NCI-H510A treated with DMSO at 0.1 percent for 48 hours (cell line): ENCODE measurements at places on chromosomes 1 and 21.

DNA sequence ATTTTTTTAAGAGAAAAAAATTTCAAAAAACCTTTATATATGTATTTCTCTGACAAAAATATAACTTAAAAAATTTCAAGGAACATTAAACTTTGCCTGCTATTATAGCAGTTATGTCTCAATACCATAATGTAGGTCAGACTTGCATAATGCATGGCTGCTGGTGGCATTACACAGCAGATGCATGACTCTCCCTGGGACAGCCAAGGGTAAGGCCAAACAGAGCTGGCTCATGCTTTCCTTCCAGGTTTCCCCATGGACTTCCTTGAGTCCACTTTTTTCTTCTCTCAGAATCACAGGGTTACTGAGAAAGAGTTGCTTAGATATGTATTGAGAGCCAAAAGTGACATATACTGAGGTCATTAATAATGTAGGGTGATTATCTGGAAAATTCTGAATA, 43.7 kb downstream of the RHOU start:
- DNase-seq, result no peak

DNA sequence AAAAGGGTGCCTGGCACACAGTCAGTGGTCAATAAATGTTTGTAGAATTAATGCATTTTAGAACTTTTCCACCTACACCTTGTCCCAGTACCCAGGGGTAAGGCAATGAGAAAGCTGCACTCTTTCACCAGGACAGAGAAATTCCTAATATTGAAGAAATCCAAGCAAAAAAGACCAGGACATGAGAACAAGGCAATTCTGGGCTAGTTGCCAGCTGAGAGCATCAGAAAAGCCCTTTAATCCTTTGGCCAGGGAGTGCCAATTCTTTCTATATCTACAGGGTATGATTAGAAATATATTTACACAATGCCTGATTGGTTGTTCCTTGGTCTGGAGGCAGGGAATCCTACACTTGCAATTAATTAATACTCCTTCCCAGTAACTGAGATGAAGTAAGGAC, 492.4 kb upstream of the NFIA start:
- DNase-seq, result no peak

DNA sequence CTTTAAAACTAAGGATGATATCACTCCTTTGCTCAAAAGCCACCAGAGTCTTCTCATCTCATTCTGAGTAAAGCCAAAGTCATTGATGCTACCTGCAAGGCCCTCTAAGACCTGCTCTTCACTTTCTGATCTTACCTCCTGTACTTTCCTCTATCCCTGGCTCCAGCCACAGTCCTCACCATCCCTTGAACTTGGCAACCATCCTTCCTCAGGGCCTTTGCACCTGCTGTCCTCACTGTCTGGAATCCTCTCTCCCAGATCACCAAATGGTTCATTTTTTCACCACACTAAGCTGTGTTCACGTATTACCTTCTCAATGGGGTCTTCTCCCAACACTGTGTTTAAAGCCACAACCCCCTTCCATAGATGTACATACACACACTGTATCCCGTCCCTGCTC, 4.3 kb upstream of the PHLDA3 start:
- no peak for DNase-seq

- DNase-seq, result no peak
Measured at GRCh38 chr1:82786883-82787282, 986.1 kb downstream of the ADGRL2 start.

GRCh38 chr21:41220208-41220733, 52.3 kb downstream of the BACE2 start:
- DNase-seq, result no peak

DNA sequence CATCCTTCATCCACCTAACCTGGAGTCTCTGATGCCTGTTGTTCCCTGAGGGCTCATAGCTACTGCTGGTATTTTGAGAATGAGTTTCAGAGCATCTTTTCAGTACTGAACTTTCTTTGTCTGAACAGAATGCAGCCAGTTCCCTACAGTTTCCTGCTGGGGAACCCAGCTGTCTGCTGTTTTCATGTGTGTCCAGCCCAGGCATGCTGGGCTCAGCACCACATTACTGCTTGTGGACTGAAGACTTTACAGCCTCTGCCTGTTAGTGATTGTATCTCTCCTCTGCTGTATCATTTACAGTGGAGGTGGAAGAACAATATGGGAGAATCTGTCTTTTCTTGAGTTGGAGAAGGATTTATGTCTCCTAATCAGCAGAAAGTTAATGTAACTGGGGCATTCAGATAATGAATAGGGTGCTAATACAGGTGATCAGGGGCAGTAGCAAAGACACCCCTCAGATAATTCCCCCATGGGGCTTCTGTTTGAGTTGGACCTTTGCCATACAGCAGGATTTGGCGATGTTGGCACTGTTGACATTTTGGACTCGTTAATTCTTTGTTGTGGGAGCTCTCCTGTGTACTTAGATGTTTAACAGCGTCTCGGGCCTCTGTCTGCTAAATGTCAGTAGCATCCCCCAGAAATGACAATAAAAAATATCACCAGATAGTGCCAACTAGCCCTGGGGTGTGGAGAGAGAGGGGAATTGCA, 207.7 kb downstream of the HHAT start:
- DNase-seq, result peak; percentile 27

GRCh38 chr1:178684542-178685000, 40.5 kb upstream of the RALGPS2 start:
- DNase-seq, result no peak
